ENCODE measurements at places on chromosomes 2 and 18. TPM values are rescaled to one million over a fixed set of nuclear protein-coding genes. Genes with fewer than 3 reads are reported as not detected.

DNA sequence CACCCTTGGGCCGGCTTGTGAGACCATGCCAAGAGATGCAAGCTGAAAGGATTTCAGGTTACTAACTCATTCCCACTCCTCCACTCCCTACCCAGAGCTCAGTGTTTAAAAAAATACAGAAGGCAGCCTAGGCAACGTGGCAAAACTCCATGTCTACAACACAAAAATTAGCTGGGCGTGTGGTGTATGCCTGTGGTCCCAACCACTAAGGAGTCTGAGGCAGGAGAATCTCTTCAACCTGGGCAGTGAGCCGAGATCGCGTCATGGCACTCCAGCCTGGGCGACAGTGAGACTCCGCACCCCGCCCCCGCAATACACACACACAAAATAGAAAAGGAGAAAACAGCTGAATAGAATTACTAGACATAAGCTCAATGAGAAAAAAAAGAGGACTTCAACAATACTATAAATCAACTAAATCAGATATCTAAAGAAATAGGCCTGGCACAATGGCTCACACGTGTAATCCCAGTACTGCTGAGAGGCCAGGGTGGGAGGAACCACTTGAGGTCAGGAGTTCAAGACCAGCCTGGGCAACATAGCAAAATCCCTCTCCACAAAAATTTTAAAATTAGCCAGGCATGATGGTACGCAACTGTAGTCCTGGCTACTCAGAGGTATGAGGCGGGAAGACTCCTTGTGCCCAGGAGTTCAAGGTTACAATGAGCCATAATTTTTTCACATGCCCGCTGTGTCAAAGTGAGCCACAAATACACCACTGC lies 10.1 kb downstream of the IWS1 start:
- peak; percentile 82 for DNase-seq

GRCh38 chr2:102141011-102141943 lies 1.3 kb upstream of the IL1R1 start:
- DNase-seq: no peak

- DNase-seq: no peak
Measured at GRCh38 chr2:136204971-136205370, 87.0 kb upstream of the CXCR4 start.

- no peak for DNase-seq
Measured at GRCh38 chr2:67448648-67449047, 51.5 kb downstream of the ETAA1 start.

DNA sequence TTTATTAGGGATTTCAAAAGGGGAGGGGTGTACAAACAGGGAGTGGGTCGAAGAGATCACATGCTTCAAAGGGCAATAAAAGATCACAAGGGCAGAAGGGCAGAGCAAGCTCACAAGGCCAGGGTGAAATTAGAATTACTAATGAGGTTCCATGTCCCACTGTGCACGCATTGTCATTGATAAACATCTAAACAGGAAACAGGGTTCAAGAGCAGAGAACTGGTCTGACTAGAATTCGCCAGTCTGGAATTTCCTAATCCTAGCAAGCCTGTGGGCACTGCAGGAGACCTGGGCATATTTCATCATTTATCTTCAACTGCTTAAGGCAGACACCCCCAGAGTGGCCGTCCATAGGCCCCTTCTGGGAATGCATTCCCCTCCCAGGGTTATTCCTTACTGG lies 408.2 kb downstream of the ZNF804A start:
- no peak for DNase-seq

DNA sequence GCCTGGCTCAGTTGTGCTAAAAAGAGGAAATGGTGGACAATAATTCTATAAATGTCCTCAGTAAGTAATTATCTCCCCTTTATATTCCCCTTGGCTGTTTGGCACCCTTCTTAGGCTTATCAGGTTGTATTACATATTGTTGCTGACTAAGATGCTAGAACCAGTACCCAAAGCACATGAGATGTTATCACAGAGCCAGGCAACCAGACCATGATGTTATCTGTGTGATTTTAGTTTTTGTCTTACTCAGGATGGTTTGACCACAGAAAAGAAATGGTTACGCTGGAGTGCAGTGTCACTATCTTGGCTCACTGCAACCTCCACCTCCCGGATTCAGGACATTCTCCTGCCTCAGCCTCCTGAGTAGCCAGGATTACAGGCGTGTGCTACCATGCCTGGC lies 15.2 kb downstream of the R3HDM1 start:
- no peak for DNase-seq

DNA sequence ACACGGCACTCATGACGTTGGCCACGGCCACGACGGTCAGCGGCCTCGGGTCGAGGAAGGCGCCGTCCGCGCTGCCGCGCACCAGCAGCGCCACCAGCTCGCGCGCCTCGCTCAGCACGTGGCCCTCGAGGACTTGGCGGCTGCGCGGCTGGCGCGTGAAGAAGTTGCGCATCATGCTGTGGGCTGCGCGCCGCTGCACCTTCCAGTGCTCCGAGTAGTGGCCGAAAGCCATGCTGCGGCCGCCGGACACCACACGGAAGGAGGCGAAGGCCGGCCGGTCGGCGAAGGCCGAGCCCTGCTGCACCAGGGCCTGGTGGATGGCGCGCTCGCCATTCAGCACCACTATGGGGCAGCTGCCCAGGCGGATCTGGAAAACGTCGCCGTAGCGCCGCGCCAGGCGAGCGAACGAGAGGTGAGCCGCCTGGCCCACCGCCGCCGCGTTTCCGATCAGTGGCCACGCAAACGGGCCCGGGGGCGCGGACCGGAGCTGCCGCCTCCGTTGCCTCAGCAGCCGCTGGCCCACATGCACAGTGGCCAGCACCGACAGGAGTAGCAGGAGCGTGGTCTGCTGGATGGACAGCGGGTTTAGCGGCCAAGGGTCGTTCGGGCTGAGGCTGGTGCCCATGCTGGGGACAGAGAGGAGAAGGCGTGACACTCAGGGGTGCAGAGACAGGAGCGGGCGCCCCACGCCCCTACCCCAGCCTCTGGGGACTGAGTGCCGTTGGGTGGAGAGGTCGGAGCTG lies 1.0 kb downstream of the CYP1B1 start:
- peak; percentile 59 for DNase-seq

DNA sequence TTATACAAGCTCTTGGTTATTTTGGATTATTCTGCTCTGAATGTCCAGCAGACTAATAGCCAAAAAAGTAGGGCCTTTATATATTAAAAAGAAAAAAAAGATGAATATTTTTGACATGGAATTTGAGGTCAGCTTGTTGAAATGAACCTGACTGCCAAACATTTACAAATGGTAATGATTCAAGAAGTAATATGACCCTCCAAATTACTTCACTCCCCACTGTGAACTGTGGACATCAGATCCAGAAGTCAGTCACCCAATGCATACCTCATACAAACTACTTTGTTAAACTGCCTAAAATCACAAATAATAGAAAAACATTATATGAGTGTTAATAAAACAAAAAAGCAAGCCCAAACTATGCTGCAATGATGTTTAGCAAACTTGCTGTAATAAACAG lies 10.0 kb downstream of the EPG5 start:
- DNase-seq: no peak

GRCh38 chr18:2459886-2460285 lies 111.4 kb downstream of the METTL4 start:
- no peak for DNase-seq

GRCh38 chr2:166627893-166628292 lies 133.8 kb upstream of the SCN7A start:
- DNase-seq: no peak

DNA sequence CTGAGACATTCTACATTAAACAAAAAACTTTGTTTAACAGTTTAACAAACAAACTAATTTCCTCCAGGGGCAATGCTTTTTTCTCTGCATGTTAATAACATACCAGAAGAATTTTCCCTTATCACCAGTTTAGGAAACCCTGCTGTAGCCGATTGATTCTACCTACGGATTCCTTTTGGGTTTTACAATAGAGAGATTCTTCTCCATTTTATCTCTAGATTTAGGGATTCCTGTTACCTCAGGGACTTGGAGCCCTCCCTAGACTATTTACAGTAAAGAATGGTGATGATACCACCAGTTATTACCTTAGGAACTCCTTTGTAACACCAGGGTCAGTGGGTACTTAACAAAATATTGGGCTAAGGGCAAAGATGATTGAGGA lies 5.3 kb upstream of the ERICH2 start:
- no peak for DNase-seq

The HOXD9 gene
- 4.1 TPM for polyA plus RNA-seq

The HOXD12 gene
- not detected for polyA plus RNA-seq

The ASNSD1 gene
- polyA plus RNA-seq: 148 TPM

All from psoas muscle (tissue), 8 donors.